ENCODE measurements at places on chromosomes 12 and 14.
A peak's percentile ranks its signal among the peaks of the same experiment; 100 is the strongest.

DNA sequence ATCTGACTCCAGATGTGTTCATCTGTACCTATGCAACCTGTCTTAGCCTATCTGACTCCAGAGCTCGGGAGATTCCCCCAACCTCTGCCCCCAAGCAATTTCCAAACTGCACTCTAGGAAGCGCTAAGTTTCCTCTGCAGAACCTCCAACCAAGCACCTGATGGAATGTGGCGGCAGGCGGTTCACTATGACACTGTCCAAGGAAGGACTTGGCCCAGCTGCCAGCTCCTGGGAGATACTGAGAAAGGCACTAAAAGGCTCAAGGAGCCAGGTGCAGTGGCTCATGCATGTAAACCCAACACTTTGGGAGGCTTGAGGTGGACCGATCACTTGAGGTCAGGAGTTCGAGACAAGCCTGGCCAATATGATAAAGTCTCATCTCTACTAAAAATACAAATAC lies 244.0 kb downstream of the BCL11B start:
- no peak for DNase-seq

- DNase-seq = no peak
Measured at GRCh38 chr12:64682572-64683277, 72.4 kb downstream of the RASSF3 start.

GRCh38 chr12:50195832-50196231 lies 28.7 kb upstream of the CERS5 start:
- DNase-seq = no peak

DNA sequence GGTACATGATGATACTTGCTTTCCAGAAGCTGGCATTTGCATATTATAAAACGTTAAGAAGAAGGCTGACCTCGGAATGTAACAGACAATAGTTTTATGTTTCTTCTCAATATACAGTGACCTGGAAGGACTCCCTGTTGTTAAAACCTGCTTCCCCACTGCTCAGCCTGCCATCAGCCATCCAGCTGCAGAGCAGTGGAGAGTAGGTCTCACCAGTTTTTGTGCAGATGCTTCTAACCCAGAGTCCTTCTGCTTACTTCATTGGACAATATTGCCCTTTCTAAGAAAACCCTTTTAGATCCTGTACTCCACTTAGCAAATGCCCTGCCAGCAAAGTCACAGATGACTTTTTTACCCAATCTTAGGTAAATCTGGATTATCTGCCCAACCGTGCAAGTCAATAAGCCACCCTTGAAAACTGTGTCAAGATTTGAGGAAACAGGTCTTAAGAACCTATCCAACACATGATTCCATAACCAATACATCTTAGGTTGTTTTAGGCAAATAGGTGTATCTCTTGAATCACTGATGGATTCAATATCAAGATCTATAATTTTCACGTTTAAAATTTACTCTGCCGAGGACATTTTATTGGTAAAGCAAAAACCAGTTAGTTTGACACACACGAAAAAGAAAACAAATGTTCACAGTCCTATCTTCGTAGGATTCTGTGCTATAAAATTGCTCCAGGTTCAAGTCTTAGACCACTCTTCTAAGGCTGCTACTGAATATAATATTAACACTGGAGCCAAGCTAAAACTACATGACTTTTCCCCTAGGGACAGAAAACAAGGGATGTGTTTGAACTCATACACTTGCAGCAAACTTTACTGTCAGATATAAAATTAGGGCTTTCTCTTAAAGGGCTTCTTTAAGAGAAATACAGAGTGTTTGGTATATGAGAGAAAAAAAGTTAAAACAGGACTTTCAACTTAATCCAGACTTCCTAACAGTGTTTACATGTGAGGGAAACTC lies 5.7 kb downstream of the PHLDA1 start:
- DNase-seq = no peak

DNA sequence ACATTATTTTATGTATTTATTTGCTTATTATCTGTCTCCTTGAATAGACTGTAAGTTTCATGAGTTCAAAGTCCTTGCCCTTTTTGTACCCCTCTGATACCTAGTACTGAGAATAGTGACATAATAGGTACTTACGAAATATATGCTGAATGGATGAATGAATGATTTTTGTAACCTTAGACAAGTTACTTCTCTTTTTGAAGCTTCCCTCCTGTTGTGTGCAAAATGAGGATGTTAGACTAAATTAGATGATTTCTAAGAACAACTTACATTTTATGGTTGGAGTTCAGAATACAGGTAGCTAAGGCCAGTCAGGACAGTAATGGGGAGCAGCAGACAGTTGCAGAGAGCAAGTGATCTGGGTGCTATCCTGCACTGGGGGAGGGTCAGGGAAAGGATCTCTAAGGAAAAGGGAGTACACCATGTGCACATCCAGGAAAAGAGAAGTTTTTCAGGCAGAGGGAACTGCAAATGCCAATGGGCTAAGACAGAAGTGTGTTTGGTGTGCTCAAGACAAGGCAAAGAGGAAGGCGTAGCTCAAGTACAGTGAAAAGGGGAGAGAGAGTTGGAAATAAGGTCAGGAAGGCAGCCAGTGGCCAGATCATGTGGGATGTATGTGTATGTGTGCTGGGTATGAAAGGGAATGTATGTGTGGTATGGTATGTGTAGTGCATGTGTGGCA lies 59.4 kb upstream of the AMIGO2 start:
- no peak for DNase-seq

DNA sequence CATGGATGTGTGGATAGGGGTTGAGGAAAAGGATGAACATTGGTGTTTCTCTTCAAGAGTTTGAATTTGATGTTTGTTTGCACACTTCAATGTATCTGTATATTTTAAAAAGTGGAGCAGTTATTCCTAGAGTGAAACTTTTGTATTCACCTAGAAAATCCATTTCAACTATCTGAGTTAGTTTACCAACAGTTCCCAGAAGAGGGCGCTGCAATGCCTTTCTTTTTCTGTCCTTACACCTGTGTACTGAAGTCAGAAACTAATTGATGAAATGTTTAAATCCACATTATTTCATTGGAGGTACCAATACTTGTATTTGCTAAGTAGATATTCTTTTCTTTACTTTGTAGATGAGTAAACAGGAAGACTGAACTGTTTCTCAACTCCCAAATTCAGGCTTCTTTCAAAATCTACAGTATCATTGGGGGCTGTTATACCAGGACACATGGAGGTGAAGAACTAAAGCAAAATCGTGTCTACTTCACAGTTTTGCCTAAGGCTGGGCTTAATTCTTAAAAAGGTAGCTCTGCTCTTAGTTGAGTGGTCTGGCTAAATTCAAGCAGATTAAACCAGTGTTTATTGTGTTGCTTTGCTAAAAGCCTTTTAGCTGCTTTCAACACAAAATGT lies 26.6 kb upstream of the KLRB1 start:
- peak; percentile 89 for DNase-seq

- no peak for DNase-seq
Measured at GRCh38 chr12:113591480-113591974, 119.9 kb upstream of the LHX5 start.
